Fibroblast of skin of back (primary cell): ENCODE measurements at places on chromosomes 12 and 14.

DNA sequence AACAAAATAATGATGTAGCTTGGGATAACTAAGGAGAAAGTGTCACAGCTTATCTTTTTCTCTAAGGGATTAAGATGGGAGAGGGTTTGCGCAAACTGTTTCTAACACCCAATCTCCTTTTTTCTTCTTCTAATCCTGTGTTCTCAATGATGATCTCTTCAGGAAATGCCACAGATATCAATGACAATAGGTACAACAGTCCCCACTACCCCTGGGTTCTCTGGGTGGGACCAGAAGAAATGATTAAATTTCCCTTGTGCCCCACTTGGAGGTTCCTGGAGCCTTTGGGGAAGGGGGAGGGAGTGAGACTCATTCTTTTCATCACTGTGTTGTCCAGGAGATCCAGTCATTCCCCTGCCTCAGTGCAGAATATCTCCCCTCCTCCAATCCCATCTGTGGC is 8.6 kb upstream of the PIP4K2C start:
- no peak for DNase-seq

- no peak for DNase-seq
These were observed 2.8 kb downstream of the PRMT8 start for GRCh38 chr12:3493859-3494176.

DNA sequence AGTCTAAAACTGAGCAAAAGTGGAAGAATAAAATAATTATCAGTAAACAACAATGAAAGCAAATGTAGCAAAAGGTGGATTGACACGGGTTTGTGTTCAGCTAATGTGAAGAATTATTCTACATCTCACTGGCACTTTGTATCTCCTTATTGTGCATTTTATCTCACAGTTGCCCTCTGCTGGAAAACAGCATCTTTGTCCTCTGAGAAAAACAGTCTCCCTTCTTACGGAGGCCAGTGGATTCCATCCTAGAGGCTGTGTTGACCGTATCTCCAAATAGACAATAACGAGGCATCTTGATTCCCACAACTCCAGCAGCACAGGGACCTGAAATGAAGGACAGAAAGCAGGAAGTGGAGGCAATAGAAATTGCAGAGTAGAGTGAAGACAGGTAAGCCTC is 51.3 kb upstream of the PLBD1 start:
- peak; percentile 27 for DNase-seq

DNA sequence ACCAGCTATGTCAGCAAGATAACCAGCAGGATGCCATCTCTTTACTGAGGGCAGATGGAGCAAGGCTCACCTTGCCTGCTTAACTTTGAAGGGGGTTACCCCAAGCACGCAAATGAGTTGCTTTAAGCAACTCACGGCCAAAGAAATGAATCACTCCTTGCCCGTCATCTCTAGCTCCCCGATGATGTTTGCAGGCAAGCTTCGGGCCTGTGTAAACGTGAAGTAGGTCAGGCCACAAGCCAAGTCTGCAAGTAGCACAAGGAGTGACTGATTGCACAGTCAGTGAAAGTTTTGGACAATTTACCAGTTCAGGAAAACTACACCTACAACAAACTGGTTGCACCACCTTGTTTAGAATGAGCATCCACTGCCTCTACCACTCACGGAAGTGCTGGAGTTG is 699.7 kb upstream of the TBX3 start:
- no peak for DNase-seq

- DNase-seq: peak; percentile 7
These were observed 9.2 kb upstream of the CLMN start for GRCh38 chr14:95328729-95329503.

DNA sequence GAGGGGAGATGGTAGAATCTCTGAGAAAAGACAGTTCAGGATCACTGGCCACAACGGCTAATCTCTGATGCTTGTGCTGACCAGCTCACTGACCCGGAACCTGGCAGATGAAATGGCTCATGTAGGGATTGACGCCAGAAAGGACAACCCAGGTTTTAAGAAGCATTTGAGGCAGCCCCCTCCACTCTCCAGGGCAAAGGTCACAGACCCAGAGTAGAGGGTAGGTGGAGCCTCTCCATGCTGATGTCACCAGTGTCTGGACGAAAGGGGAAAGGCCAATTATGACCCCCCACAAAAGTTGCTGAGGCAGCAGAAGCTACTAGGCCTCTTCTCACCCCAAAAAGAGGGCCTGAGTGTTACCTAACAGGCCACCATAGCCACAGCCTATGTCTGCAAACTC is 1.2 kb downstream of the METTL1 start:
- DNase-seq: no peak

GRCh38 chr12:27919671-27920235 is 52.8 kb downstream of the PTHLH start:
- DNase-seq: no peak

GRCh38 chr12:120012067-120012621 is 23.1 kb downstream of the BICDL1 start:
- peak; percentile 9 for DNase-seq

DNA sequence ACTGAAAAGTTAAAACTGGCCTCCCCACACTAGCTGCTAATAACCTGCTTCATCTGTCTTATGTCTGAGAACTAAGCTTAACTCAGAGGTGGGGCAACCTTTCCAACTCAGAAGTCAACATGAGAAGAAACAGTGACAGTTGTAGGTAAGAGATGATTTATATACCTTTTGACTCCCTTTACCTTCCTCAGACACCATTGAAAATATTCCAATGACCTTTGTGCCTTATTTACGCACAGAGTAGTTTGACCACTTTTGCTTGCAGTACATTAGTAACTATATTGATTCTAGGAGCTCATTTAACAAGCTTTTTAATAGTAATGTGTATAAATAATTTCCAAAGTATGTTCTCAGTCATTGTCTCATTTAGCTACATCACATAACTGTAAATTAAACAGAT is 77.6 kb downstream of the ALX1 start:
- no peak for DNase-seq
